ENCODE measurements at places on chromosomes 3 and 15.

- no peak for DNase-seq
These were observed 55.4 kb downstream of the ZNF148 start for GRCh38 chr3:125319765-125320164.

GRCh38 chr15:101440846-101441590 lies 48.5 kb downstream of the PCSK6 start:
- DNase-seq = no peak

DNA sequence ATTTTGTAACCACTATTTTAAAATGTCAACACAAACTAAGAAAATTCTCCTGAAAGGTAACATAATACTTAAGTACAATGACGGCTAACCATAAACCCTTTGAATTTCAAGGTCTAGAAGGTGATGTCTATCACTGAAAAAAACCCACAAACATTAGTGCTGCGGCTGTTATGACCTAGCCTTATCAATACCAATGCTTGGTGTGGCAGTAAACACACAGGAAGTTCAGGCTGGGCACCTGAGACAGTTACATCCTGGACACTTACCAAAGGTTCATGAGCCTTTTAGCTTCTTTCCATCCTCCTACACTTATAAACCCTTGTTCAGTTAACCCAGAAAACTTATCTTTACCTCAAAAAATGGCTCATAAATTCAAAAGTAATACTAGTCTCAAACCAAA lies 5.8 kb downstream of the HSPBAP1 start:
- DNase-seq = no peak

DNA sequence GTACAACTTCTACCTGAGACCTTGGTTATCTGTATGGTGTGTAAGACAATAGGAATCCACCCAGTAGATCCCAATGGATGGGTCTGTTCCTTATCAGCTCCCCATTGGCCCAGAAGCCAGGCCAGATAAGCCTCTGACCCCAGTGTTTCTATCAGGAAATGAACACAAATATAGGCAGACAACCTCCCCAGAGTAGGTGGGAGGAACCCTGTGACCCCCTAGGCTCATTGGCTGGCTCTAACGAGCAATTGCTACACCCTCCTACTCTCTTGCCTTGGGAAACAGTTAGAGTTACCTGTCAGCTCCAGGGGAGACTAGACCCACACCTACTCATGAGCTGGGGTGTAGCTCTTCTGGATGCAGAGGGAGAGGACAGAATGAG lies 299.9 kb downstream of the UACA start:
- DNase-seq = no peak

- no peak for DNase-seq
These were observed 18.6 kb downstream of the ACOX2 start for GRCh38 chr3:58518291-58518789.

DNA sequence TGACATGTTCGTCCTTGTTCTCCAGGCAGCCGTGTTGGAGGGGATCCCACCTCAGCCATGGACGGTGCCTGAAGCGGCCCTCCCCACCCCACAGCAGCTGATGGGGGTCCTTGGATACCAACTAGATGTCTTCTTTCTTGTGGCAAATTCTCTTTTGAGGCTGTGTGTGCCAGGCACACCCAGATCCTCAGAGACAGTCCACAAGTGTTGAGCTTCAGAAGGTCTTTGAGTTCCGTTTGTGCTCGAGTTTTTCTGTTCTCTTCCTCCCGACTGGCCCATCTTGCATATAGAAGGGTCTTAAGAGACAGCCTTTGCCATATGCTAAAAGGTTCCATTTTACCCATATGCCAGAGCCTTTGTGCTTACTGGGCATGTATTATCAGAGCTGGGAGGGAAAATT lies 227.4 kb downstream of the THSD4 start:
- no peak for DNase-seq

DNA sequence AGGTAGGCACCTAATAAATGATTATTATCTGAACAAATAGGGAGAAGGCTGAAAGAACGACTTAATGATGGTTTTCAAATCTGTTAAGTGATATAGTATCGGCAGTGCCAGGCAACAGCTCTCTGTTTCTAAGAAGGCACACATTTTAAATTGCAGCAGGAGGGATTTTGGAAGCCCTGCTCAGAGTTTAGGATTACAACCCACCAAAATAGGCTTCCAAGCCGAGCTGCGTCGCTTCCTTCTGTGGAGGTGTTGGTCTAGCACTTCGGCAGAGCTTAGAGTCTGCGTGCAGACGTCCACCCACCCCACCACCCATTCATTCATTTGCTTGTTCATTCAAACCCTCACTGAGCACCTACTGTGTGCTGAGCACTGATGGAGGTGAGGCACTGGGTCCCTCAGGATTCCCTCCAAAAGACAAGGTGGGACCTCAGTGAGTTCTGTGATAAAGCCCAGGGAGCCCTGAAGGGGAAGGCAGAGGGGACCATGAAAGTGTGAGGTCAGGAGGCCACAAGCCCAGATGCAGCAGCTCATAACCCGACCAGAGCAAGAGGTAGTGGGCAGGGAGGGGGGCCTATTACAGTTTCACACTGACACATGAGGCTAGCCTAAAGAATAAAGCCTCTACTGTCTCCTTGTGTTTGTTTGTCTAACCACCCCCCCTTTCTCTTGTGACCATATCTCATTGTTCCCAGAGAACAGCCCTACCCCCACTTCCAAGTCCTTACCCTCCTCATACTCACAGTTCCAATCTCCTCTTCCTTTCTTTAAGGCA lies 8.9 kb downstream of the ADCY5 start:
- no peak for DNase-seq

- DNase-seq = no peak
These were observed 141.9 kb downstream of the CHDH start for GRCh38 chr3:53704363-53704725.

- DNase-seq = no peak
These were observed 71.1 kb upstream of the RAP2B start for GRCh38 chr3:153090973-153091372.

GRCh38 chr3:117688583-117688982 lies 979.0 kb downstream of the TUSC7 start:
- DNase-seq = no peak

GRCh38 chr15:67747921-67748320 lies 77.4 kb upstream of the SKOR1 start:
- DNase-seq = no peak

DNA sequence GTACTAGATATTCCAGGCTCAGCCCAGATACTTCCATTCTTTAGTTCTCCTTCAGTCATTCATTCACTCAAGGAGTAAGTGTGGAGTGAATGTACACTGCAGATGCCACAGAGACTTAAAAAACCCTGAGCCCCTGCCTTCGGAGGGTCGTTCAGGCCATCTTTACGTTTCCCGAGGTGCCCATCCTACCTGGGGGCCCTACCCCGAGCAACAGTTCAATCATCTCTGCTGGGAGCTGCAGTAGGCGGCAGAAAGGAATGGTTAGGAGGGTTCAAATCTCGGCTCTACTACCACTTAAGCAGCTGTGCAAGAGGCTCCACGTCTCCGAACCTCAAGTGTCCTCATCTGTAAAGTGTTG lies 613 bp downstream of the SEC13 start:
- DNase-seq = no peak

GRCh38 chr3:184289426-184289938 lies 9.6 kb upstream of the PSMD2 start:
- DNase-seq = peak; percentile 42

GRCh38 chr3:50095352-50095998 lies 6.8 kb downstream of the RBM5 start:
- no peak for DNase-seq

GRCh38 chr3:48564022-48564421 lies 441 bp upstream of the UCN2 start:
- no peak for DNase-seq

DNA sequence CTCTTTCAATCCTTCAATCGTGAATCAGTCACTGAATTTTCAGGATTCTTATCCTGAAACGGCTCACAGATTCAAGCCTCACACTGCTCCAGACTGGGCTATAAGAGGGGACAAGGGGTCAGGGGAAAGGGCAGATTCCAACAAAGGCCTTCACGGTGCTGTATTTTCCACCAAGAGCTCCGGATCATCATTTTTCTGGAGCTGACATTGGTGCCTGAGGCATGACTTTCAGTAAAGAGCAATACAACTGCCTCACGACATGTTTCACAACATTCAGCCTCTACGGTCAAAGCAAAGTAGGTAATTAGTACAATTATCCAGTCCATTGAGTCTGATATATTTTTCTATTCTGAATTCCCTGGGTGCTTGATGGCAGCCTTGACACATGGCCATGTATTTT lies 185.0 kb upstream of the PRICKLE2 start:
- no peak for DNase-seq

- no peak for DNase-seq
These were observed 74.2 kb downstream of the RFTN1 start for GRCh38 chr3:16439163-16439847.

GRCh38 chr3:141336672-141337522 lies 31.4 kb upstream of the ZBTB38 start:
- no peak for DNase-seq

DNA sequence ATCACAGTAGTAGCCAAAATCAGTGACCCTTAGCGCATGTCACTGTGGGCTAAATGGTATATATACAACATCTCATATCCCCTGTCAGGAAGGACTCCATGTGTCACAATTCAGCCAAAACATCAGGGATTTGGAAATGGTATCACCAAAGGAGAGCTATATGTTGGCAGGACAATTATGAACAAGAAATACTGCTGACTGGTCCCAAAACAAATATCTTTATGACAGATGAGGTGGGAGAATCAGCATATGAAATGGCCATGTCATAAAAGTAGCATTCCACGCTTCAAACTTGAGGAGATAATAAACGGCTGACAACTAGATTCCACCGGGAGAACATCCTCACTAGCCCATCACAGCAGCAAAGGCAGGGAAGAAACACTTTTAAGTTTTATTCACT lies 158.4 kb downstream of the MAGI1 start:
- no peak for DNase-seq

- no peak for DNase-seq
These were observed 432.0 kb upstream of the TBL1XR1 start for GRCh38 chr3:177629276-177629675.

DNA sequence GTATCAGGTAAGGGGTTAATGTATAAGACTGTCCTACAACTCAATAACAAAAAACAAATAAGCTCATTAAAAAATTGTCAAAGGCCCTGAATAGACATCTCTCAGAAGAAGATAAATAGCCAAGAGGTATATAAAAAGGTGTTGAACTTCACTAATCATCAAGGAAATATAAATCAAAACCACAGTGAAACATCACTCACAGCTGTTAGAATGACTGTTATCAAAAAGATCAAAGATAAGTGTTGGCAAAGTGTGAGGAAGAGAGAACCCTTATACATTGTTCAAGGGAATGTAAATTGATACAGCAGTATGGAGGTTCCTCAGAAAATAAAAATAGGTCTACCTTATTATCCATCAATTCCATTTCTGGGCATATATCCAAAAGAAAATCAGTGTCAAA lies 95.5 kb downstream of the FILIP1L start:
- no peak for DNase-seq

GRCh38 chr15:60320365-60320764 lies 77.4 kb downstream of the ANXA2 start:
- no peak for DNase-seq

DNA sequence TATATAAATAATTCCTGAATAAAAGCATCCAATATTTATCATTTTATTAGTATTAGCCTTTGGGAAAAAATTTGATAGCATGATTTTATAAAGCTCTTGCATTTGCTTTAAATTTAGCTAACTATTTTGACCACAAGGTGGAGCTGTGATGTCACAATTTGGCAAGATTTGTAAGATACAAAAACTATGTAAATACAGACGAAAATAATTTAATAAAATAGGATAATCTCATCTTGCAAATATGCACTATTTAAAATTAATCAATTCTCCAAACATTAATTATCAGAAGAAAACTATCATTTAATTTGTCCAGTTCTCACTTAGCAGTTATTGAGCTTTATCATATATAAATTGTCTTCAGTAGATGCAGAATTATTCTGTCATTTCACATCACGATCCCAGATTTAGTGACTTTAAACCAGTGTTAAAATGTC lies 95.4 kb downstream of the PLOD2 start:
- DNase-seq = no peak

- DNase-seq = no peak
These were observed 175.9 kb downstream of the THRB start for GRCh38 chr3:24318677-24319287.

GRCh38 chr3:70952033-70952747 lies 631.3 kb downstream of the FOXP1 start:
- no peak for DNase-seq

DNA sequence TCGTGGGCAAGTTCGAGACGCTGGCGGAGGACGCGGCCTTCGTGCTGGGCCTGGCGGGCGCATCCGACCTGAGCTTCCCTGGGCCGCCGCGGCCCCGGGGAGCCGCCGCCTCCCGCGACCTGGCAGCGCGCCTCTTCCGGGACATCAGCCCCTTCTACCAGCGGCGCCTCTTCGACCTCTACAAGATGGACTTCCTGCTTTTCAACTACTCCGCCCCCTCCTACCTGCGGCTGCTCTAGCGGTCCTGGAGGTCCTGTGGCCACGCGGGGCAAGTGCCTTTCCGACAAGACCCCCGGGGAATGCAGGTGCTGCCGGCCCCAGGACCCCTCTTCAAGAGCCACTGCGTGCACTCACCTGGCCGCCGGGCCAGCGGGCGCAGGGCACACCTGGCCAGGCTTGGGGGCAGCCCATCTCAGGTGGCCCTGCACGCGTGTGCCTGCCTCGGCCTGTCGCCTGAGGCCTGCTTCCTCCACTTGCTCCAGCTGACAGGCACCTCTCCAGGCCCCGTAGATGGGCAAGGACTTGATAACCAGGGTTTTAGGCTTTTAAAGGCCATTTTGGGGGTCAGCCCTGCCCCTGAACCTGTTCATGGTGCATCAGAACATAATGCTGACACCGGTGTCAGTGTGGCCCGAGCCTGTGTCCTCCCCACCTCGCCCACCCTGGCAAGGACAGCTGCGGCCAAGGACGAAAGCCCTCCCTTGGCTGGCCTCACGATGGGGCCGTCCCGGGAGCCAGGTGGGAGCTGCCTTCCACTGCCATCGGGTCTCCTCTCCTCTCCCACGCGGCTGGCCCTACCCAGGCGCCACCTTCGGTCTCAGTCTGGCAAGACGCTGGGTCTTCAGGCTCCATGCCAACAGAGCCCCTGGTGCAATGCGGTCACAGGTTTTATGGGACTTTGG lies 16.1 kb downstream of the C3orf22 start:
- DNase-seq = no peak

- no peak for DNase-seq
These were observed 14.6 kb downstream of the ACTC1 start for GRCh38 chr15:34780725-34781124.

GRCh38 chr3:24426896-24427295 lies 67.8 kb downstream of the THRB start:
- DNase-seq = no peak

DNA sequence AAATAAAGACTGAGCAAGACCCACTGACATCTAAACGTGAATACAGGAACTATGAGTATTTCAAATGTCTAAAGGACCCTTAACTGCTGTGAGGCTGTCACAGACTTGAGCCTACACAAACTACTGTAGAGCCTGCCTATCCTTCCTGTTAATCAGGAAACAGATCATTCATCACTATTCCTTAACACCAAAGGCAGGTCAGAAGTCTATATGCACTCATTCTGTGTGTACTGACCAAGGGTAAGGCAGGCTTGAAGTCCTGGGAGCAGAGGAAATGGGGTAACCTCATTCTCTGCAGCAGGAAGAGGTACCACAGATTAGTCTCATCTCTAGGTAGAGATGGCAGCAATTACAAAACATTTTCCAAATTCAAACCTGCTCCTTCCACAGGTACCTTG lies 30.7 kb downstream of the NPTN start:
- DNase-seq = no peak

Data from T follicular helper cell (primary cell).